ENCODE measurements at places on chromosomes 2 and 18.

- DNase-seq = no peak
These were observed 165.2 kb upstream of the ALKAL2 start for GRCh38 chr2:453132-453531.

- DNase-seq = no peak
These were observed 215.1 kb upstream of the POU3F3 start for GRCh38 chr2:104638859-104639202.

- DNase-seq = no peak
These were observed 420.1 kb upstream of the ZNF804A start for GRCh38 chr2:184178229-184178628.

DNA sequence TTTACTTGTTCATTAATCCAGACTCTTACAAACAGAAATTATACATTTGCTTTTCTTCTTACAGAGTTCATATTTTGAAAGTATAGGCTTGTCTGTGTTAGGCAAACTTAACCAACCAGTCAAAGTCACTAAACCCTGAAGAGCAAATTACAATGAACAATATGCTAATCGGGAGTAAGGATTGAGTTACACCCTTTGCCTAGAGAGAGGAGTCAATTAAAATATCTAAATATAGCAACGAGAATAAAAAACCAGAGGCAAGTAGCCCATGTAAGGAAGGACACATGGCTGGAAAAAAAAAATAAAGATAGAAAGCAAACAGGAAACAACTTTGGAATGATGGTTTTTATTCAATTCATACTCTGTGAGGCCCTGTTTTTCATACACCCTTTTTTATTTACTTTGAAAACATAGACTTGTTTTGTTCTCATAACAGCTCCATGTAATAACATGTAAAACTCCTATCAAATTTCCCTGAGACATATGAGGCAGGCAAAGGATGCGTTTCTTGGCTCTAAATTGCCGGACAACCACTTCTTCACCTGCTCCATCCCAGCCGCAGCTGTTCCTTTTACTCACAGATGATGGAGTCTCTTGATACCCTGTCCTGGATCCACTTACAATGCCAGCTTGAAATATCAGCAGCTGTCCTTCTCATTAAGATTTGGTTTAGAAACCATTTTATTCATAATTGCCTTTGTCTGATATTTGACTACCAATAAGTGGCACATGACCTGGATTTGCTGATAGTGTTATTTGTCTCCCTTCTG is 767.7 kb upstream of the GCFC2 start:
- peak; percentile 45 for DNase-seq

GRCh38 chr2:42336361-42336965 is 24.6 kb downstream of the COX7A2L start:
- DNase-seq = no peak

DNA sequence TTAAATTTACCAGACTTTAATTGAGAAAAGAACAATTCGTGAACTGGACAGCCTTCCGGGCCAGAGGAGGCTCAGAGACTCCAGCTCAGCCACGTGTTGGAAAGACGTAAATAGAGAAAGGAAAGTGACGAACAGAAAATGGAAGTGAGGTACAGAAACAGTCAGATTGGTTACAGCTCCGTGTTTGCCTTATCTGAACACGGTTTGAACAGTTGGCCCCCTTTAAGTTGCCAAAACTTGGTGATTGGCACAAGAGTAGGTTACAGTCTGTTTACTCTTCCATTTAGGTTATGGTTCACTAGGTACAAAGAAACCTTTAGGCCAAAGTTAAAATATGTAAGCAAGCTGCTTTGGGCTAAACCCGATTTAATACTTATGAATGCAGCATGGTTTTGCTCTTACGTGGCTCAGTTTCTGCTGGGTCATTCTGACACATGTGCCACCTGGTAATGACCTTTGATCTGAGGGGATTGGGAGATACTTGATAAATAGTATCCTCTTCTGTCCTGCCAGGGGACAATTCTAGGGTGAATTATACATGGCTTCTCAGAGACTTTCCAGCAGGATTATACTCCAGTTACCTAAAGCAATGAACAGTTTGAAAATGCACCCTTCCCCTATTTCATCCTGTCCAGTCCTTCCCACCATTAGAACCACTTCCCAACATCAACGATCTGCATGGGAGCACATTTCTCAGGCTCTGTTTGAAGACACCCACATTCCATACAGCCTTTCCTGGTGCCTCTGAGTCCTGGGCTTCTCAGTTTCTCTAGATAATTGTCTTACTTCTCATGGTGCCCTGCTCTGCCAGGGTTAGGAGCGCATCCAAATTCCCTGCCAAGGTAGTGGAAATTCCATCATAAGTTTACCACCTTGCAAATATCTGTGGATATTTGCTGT is 65.1 kb upstream of the TGIF1 start:
- DNase-seq = no peak

GRCh38 chr18:65230311-65230710 is 520.5 kb upstream of the CDH7 start:
- no peak for DNase-seq

- no peak for DNase-seq
These were observed 390.4 kb upstream of the RGPD4 start for GRCh38 chr2:107436281-107436680.

GRCh38 chr18:3451183-3451988 is 1.4 kb downstream of the TGIF1 start:
- DNase-seq = peak; percentile 39

DNA sequence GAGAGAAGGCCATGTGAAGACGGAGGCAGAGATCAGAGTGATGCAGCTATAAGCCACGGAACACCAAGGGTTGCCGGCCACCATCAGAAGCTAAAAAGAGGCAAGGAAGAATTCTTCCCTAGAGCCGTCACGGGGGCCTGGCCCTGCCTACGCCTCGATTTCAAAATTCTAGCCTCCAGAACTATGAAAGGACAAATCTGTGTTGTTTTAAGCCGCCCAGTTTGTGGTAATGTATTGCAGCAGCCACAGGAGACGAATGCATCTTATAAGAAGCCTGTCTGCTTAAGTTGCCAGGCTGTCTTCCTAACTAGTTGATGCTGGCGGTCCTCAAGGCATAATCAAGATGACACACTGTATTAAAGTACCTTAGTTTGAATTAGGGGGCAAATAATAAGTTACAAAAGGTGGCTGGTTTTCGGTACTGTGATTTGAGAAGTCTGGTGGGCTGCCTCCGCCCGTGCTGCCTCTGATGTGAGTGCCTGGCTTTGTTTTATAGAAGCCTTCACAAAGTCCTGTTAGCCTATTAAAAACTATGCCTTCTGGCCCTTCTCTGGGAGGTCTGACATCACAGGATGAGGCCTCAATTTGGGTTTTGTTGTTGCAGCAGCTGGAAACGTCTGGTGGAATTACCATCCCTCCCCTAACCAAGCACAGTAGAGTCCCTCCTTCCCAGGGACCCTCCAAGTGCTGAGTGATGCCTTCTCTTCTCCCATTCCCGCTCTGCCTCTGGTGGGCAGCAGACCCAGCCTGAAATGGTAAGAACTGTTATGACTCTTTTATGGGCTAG is 53.6 kb downstream of the SRD5A2 start:
- DNase-seq = no peak

DNA sequence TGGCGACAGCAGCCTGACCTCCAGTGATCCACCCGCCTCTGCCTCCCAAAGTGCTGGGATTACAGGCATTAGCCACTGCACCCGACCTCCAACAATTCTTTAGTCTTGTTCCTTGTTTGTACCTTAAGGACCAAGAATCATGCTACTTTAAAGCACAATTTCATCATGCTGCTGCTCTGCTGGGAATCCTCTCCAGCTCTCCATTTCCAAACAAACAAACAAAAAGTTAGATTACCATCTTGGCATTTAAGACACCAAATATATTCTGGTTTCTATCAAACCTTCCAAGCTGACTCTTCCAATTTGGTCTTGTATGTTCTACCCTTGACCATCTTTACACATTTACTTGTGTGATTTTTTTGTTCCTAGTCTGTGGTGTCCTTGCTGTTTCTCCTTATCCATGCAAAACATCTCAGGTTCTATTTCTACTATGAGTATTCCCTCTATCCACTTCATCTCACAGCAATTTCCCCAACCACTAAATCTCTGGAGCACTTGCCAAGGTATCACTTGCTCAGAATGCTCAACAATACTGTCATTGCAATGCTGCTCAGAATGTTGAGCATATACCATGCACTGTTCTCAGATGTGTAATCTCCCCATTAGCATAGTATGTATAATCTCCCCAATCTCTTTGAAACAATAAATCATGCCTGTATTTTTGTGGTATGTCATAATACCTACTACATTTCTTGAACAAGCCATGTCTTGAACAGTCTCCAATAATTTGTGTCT is 73.2 kb upstream of the GALNT5 start:
- no peak for DNase-seq

GRCh38 chr18:77457681-77458080 is 208.0 kb downstream of the GALR1 start:
- DNase-seq = no peak

GRCh38 chr2:45979065-45979464 is 318.1 kb upstream of the EPAS1 start:
- DNase-seq = no peak

DNA sequence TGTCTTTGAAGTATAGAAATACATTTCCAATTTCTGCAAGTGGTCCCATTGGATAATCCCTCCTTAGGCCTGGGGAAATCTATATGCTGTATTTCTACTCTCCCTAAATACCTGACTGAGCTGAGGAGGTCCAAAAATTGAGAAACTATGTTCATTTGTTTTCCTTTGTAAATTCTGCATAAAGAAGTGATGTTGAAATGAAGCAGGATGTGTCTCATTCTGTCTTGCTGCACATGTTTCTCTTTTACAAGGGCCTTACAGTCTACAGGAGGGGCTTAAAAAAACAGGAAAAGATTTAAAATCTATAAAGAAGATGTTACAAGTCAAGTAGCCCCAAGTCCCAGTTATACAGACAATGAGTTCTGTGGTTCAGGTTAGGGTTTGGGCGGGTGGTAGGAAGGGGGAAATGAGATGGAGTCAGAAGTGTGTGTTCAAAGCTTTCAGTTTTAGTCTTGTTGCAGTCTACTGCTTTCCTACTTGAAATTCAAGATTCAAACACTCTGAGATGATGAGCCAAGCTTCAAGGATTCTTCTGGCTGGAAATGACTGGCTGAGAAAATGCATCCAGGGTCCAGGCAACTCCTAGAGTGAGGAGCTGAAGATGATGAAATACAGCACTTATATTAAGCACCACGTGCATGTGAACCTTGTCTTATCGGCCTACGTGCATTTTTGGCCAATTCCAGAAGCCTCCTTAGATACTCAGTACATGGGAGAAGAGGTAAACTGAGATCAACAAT is 146.3 kb upstream of the CELF4 start:
- no peak for DNase-seq

DNA sequence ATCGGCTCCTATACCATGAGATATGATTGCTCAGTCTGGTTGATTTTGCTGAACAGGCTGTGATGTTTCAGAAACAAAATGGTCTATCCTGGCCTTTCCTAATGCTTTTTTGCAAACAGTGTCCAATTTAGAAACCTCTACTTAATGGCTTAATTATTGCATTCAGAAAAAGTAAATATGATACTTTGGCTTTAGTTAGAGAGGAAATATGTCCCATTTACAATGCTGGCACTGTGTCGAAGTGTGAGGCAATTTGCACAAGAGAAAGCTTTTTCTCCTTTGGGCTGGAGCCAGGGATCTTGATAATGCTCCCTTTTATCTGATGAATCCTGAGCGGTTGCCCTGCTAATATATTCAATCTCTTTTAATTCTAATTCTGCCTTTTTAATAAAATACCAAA is 418.9 kb downstream of the EPHA4 start:
- peak; percentile 50 for DNase-seq

DNA sequence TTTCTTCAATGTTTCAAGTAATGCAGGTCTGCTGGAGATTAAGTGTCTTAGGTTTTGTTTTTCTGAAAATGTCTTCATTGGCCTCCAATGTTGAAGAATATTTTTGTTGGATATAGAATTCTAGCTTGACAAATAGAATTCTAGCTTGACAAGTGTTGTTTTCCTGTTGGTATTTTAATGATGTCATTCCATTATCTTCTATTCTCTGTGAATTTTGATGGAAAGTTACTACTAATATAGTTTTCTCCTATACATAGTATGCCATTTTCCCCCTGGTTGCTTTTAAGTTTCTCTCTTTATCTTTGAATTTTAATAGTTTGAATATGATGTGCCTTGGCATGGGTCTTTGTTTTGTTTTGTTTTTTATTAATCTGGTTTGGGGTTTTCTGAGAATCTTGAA is 119.9 kb downstream of the RAPGEF4 start:
- no peak for DNase-seq

DNA sequence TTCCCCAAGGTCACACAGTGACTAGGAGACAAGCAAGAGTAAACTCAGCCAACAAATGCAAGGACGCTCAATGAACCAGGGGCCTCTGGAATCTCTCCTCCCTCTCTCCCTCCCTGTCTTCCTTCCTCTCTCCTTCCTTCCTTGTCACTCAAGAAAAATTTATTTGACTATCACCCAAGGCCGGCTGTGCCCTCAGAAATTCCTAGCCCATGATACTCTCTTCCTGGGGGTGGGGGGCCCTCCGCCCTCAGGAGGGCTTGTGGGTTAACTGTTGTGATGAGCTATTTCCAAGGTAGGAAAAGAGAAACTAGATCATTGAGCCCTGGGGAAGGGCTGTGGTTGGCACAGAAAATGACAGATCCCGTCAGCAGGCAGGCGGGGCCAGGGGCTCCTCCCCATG is 21.7 kb downstream of the INHBB start:
- DNase-seq = no peak

GRCh38 chr2:17177088-17177487 is 341.2 kb downstream of the RAD51AP2 start:
- DNase-seq = no peak

DNA sequence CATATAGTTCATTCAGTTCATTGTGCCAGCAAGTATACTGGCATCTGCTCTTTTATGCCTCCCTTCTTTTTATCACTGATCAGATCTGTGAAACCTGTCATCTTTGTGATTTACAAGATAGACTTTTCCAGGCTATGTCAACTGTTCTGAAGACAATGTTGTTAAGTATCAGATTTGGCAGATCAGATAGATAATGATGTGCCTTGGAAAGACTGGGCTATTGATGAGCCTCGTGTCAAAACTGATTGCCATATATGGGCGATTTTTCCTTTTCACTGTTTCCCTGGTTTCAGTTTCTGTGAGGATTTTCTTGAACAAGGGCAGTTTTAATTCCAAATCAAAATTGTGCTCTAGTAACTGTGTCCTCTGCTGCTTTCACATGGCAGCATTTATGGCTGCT is 26.6 kb downstream of the INSIG2 start:
- DNase-seq = no peak

DNA sequence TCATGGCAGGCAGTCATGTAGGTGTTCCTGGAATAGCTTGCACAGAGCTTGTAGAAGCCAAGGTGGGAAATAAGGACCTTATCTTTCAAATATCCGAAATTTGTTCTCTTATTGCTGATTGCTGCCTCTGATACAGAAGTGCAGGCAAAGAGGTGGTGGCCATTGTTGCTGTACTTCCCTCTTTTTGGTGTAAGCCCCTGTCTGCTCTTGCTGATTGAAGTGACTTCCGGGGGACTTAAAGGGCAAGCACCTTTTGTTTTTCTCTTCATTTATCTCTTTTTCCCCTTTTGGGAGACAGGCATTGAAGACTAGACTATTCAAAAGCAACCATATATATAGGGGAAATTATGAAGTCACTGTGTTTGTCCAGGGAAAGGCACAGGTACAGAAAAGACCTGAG is 131.6 kb upstream of the OTX1 start:
- no peak for DNase-seq
